ENCODE measurements at places on chromosomes 4 and X.

DNA sequence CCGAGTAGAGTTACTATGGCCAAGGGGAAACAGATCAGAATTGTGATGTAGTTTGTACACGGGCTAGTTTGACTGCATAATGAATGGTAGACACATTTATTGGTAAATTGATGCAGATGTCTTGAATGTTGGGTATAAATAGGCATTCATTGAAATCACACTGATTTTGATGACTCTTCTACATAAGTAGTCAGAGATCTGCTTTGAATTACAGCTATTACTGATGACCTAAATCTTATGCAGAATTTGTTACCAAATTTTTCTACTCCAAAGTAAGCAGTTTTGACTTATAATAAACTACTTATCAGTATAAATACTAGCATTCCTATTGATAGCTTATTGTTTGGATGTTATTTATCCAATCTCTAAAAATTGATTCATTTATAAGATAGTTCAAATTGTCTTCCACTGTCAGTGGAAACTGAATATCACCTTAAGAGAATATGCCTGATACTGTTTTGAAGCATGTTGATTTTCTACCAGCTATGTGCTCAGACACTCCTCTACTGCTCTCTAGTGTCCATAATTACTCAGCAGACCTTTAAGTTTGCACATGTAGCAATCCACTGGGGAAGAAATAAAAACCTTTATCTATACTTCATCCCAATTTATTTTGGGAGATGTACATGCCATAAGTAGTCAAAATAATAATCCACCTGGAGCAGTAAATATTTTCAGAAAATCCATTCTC lies 120.3 kb downstream of the RASL11B start:
- peak; percentile 70 for DNase-seq

DNA sequence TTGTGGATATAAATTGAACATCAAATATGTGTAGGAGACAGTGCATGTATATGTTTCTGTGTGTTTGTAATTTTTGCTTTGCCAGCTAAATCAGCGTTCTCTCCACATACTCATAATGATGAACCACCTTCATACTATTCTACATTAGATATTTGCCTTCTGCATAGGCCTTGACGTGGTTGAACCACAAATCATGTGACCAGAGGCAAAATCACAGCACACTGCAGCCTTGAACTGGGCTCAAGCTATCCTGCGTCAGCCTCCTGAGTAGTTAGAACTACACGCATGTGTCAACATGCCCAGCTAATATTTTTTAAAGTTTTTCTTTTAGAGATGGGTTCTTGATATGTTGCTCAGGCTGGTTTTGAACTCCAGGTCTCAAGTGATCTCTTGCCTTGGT lies 9.5 kb downstream of the UBQLN2 start:
- DNase-seq: no peak

- no peak for DNase-seq
These were observed 19.5 kb upstream of the GLRA3 start for GRCh38 chr4:174848596-174848995.

GRCh38 chr4:25011135-25011866 lies 19.4 kb downstream of the LGI2 start:
- no peak for DNase-seq

DNA sequence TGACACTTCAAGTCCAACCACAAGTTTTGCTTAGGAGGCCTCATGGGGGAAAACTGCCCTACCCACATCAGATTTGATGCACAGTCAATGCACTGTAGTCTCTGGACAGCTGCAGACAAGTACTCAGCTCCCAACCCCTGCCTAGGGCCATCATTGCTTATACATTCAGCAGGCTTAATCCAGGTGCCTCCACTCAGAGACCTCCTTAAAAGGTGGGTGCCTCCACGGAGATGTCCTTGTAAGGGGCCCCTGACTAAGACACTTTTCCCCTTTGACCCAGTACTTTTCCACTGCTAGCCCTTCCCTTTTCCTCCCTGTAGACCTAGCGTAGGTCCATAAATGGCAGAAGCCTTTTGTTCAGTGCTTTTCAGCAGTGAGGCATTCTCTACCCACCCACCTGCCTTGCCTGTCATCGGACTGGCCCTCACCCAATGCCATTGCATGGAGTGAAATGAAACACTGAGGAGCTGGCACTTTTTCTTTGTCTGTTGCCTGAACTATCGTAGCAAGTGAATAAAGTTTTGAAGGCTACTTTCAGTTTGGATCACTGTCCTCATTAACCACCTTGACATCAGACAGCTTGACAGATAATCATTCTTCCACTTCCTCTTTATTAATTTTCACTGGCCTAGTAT lies 23.8 kb upstream of the PLK4 start:
- DNase-seq: no peak

GRCh38 chr4:188934320-188934962 lies 795.2 kb downstream of the TRIML1 start:
- no peak for DNase-seq
